Activated CD4-positive, alpha-beta T cell treated with anti-CD3 and anti-CD28 coated beads for 36 hours (primary cell): ENCODE measurements at places on chromosomes 12 and 14. TPM values are rescaled to one million over a fixed set of nuclear protein-coding genes. Genes with fewer than 3 reads are reported as not detected.

Gene TMEM121
- 9.2 TPM for total RNA-seq

Gene TSPAN19
- total RNA-seq: not detected

Gene HOTAIR
- total RNA-seq: not detected

Gene FGF6
- not detected for total RNA-seq

Gene RNASE3
- not detected for total RNA-seq

Gene CACNA2D4
- 7.2 TPM for total RNA-seq

Gene HOXC12
- total RNA-seq: not detected

Gene OASL
- 13.9 TPM for total RNA-seq

Gene HAL
- 0.40 TPM for total RNA-seq

Gene OR5AU1
- total RNA-seq: 0.02 TPM

Gene TAMALIN
- 11.5 TPM for total RNA-seq

Gene ADAMTS20
- not detected for total RNA-seq

Gene SLC5A8
- total RNA-seq: not detected

Gene SLC35F4
- not detected for total RNA-seq

Gene BDKRB2
- total RNA-seq: not detected

Gene WSCD2
- total RNA-seq: not detected

Gene CLEC2A
- total RNA-seq: not detected

Gene LYSET
- total RNA-seq: 10.2 TPM

Gene RIPK3
- 9.4 TPM for total RNA-seq

Gene PXN
- total RNA-seq: 104 TPM

Gene KCNMB4
- 2.1 TPM for total RNA-seq

Gene ADAM21
- total RNA-seq: 0.09 TPM

Gene C12orf57
- 189 TPM for total RNA-seq

Gene MAP3K9
- 5.2 TPM for total RNA-seq

Gene KRT5
- not detected for total RNA-seq

Gene AP5M1
- total RNA-seq: 32.7 TPM
